Activated naive CD4-positive, alpha-beta T cell treated with anti-CD3 and anti-CD28 coated beads for 36 hours (primary cell): ENCODE measurements at places on chromosomes 2 and 18. TPM values are rescaled to one million over a fixed set of nuclear protein-coding genes. Genes with fewer than 3 reads are reported as not detected.

- peak; percentile 98 for DNase-seq
Measured at GRCh38 chr2:10122500-10123280, at the start of gene RRM2. RRM2 (plus strand) TSS chr2:10122739; CDS start chr2:10122799, 60 bp downstream.

DNA sequence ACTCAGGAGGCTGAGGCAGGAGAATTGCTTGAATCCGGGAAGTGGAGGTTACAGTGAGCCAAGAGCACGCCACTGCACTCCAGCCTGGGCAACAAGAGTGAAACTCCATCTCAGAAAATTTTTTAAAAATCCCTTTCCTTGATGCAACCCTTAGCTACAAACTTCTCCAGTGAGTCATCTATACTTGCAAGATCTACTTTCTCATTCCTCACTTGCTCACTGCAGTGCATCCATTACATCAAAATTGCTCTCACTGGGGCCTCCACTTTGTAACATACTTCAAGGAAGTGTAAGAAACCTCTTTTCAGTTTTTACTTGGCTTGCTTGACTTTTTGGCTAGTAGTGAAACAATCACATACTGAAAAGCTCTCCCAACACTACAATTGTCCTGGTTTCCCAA, 65.3 kb downstream of the REEP1 start:
- no peak for DNase-seq

Gene ELAC1
- 2.7 TPM for total RNA-seq

- no peak for DNase-seq
Measured at GRCh38 chr2:159803235-159803962, 5.4 kb upstream of the CD302 start.

Gene BCL11A
- 0.52 TPM for total RNA-seq

DNA sequence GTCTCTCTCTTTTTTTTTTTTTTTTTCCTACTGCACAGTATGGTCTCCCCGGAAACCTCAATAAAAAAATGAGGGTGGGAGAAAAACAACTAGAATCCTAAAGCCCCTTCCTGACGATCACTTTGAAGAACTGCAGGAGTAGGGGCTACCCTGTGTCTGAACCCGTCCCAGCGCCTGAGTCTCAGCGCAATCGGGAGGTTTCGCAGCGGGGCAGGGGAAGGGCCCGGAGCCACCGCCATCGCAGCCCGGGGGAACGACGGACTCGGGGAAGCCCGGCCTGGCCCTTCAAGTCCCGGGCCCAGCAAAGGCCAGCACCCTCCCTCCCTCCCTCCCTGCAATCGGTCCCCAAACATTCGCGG, 411 bp downstream of the NARS1 start:
- peak; percentile 28 for DNase-seq

DNA sequence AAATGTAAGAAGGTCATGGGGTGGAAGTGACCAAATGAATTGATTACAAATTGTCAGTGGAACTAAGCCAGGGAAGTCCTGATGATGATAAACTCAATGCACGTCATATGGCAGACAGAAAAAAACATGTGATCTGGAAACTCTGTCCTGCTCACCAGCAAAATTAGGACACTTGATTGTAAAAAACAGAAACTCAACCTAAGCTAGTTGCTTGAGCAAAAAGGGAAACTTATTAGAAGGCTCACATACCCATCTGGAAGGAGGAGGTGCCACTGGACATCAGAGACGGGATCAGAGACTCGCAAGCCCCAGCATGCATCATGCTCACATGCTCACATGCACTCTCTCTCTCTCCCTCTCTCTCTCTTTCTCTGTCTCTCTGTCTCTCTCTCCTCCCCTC, 96.8 kb downstream of the SP3 start:
- DNase-seq: no peak

DNA sequence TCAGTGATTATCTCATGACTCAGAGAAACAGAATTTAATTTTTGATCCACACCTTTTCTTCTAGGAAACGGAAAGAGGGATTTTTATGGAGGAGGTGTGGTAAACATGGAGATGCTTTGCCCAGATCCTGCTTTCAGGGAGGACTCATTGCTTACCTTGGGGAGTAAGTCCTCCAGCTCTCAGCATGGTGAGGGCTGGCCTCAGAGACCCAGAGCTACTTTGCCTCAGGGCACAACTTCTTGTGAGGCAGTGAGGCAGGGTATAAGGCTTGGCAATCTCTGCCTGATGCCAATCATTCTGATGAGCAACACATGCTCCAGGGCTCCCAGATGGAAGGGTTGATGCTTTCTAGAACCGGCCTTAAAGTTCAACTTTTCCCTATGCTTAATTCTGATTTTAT, 189.9 kb upstream of the DCC start:
- no peak for DNase-seq

DNA sequence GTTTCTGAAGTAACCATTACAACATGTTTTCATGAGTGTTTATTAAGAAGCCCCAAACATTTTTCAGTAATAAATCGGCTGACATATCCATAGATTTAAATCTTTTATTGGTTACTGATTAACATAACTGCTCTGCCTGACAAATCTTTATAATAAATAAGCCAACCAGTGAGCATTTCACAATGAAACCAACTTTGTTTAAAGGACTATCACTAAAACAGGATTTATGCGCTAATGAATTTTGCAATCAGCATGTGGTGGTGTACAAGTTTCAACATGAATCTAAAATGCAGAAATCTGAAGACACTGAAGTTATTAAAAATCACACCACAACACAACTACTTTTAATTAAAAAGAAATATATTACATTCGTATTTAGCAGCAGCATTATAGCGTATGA, 166.7 kb downstream of the MEIS1 start:
- no peak for DNase-seq

Gene CMPK2
- total RNA-seq: 7.7 TPM

- DNase-seq: no peak
Measured at GRCh38 chr18:49431165-49431962, 29.1 kb downstream of the DYM start.

DNA sequence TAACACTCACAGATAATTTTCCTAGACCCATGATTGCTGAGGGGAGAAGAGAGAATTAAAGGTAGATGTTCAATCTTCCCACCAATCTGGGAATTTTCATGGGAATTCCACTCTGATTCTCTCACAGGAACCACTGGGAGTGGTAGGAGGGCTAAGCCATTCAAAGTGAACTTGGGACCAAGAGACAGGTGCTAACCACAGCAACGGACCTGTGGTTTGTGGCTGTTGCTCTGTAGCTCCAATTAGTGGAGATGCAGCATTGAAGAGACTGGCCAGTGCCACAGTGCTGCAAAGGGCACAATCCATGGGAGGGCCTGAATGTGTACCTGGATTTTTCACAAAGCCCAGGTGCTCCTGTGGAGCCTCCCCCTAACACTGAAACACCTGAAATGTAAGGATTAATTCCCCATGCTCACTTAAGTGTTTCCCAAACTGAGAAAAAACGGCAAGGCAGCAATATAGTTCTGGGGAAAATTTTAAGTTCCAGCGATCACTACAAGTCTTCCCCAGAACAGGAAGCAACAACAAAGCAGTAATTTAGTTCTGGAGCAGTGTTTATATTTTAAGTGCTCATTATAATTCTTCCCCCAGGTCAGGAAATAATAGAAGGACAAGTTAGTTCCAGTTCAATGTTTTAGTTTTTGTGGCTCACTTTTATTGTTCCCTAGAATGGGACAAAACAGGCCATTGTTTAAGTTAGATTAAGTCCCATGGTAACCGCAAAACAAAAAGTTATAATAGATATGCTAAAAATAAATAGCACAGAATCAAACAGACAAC, 1045.8 kb downstream of the CNTNAP5 start:
- DNase-seq: no peak
